Foreskin keratinocyte (primary cell): ENCODE measurements at places on chromosomes 2 and 18. TPM values are rescaled to one million over a fixed set of nuclear protein-coding genes. Genes with fewer than 3 reads are reported as not detected.

SLC9A4 gene
- not detected in 2 replicates for polyA plus RNA-seq

CDCA7 gene
- polyA plus RNA-seq: 28.1 and 38.1 TPM in 2 replicates

LYG1 gene
- polyA plus RNA-seq: 0.51 and 0.64 TPM in 2 replicates

TXNDC2 gene
- 0.02 TPM in 1 of 2 replicates, not detected in the other for polyA plus RNA-seq

SERPINB11 gene
- polyA plus RNA-seq: not detected in 2 replicates

MPP4 gene
- polyA plus RNA-seq: 0.31 and 0.56 TPM in 2 replicates

AOX1 gene
- 2.6 and 5.3 TPM in 2 replicates for polyA plus RNA-seq

SCN7A gene
- 0.01 and 0.02 TPM in 2 replicates for polyA plus RNA-seq

PPIL3 gene
- 28.9 and 29.2 TPM in 2 replicates for polyA plus RNA-seq

PLEKHB2 gene
- polyA plus RNA-seq: 29.5 and 31.1 TPM in 2 replicates

PTGR3 gene
- 11.8 and 12.5 TPM in 2 replicates for polyA plus RNA-seq

POTEI gene
- polyA plus RNA-seq: not detected in 2 replicates

GLI2 gene
- 0.18 TPM in 1 of 2 replicates, not detected in the other for polyA plus RNA-seq

TBR1 gene
- not detected in 2 replicates for polyA plus RNA-seq

CNOT11 gene
- 30.5 and 35.4 TPM in 2 replicates for polyA plus RNA-seq

OTOS gene
- not detected in 2 replicates for polyA plus RNA-seq

DYSF gene
- 0.52 and 0.57 TPM in 2 replicates for polyA plus RNA-seq

TMEM237 gene
- 28.7 and 36.1 TPM in 2 replicates for polyA plus RNA-seq

ANKRD30BL gene
- not detected in 2 replicates for polyA plus RNA-seq

PPP1R1C gene
- 6.9 and 9.2 TPM in 2 replicates for polyA plus RNA-seq

C1QL2 gene
- not detected in 2 replicates for polyA plus RNA-seq

ZNF516 gene
- polyA plus RNA-seq: 5.9 and 8.2 TPM in 2 replicates

CDH20 gene
- not detected in 2 replicates for polyA plus RNA-seq

KCNIP3 gene
- 7.1 and 9.2 TPM in 2 replicates for polyA plus RNA-seq

SERPINB13 gene
- polyA plus RNA-seq: 2.0 and 2.7 TPM in 2 replicates

CDH19 gene
- not detected in 2 replicates for polyA plus RNA-seq

TEX44 gene
- not detected in 2 replicates for polyA plus RNA-seq

ALPI gene
- polyA plus RNA-seq: not detected in 2 replicates

EIF2B4 gene
- 48.6 and 51.2 TPM in 2 replicates for polyA plus RNA-seq

CAPN10 gene
- 18.6 and 18.7 TPM in 2 replicates for polyA plus RNA-seq

ADD2 gene
- 0.07 and 0.87 TPM in 2 replicates for polyA plus RNA-seq

CFAP221 gene
- polyA plus RNA-seq: not detected in 2 replicates

INHA gene
- 0.14 and 0.19 TPM in 2 replicates for polyA plus RNA-seq

CPS1 gene
- 5.3 and 5.8 TPM in 2 replicates for polyA plus RNA-seq

ADCYAP1 gene
- polyA plus RNA-seq: not detected in 2 replicates

CCDC141 gene
- not detected in 2 replicates for polyA plus RNA-seq

REG3G gene
- polyA plus RNA-seq: not detected in 2 replicates

SRD5A2 gene
- polyA plus RNA-seq: not detected in 2 replicates

GMCL1 gene
- 3.8 and 5.7 TPM in 2 replicates for polyA plus RNA-seq

SIX2 gene
- 0.06 TPM in 1 of 2 replicates, not detected in the other for polyA plus RNA-seq

AFG3L2 gene
- 27.0 and 33.1 TPM in 2 replicates for polyA plus RNA-seq

GPBAR1 gene
- polyA plus RNA-seq: 0.11 and 0.12 TPM in 2 replicates

PTRHD1 gene
- polyA plus RNA-seq: 34.6 and 35.4 TPM in 2 replicates

CYS1 gene
- 0.14 and 0.20 TPM in 2 replicates for polyA plus RNA-seq

ALMS1 gene
- polyA plus RNA-seq: 5.9 and 6.4 TPM in 2 replicates

DCDC2C gene
- polyA plus RNA-seq: not detected in 2 replicates

GPR75 gene
- 0.06 and 0.11 TPM in 2 replicates for polyA plus RNA-seq

TWSG1 gene
- polyA plus RNA-seq: 14.6 and 18.9 TPM in 2 replicates

CAPG gene
- 267 and 379 TPM in 2 replicates for polyA plus RNA-seq

MOB4 gene
- polyA plus RNA-seq: 29.1 and 32.0 TPM in 2 replicates

PLGLB2 gene
- 0.11 TPM in 1 of 2 replicates, not detected in the other for polyA plus RNA-seq

DSC1 gene
- polyA plus RNA-seq: 0.04 and 0.07 TPM in 2 replicates

EVX2 gene
- not detected in 2 replicates for polyA plus RNA-seq

HRH4 gene
- not detected in 2 replicates for polyA plus RNA-seq
